ENCODE measurements at places on chromosomes 16 and 17.

DNA sequence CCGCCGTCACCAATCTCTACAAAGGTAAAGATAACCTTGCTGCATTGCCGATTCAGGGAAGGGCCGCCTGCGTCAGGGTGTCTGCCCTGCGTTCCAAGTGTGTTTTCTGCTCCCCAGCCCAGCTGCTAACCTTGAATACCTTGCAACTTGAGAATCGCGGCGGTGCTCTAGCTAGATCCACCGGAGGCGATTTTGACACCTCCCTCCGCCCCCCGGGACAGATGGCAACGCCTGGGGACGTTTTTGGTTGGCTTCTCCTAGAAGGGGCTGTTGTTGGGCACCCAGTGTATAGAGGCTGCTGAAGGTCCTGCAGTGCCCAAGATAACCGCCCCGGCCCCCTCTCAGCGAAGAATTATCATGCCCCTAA lies 1.5 kb downstream of the HAPSTR1 start:
- DNase-seq = peak; percentile 48

DNA sequence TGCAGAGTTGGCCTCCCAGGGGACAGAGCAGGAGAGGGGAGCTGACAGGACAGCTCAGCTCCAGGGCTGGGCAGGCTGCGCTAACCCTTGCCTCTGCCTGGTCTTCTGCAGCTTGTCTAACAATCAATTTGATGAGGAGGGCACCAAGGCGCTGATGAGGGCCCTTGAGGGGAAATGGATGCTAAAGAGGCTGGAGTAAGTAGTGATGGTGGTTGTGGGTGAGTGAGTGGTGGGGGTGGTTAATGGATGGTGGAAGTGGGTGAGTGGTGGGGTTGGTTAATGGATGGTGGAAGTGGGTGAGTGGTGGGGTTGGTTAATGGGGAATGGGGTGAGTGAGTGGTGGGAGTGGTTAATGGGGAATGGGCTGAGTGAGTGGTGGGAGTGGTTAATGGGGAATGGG lies 22.0 kb upstream of the CPNE2 start:
- DNase-seq = no peak

DNA sequence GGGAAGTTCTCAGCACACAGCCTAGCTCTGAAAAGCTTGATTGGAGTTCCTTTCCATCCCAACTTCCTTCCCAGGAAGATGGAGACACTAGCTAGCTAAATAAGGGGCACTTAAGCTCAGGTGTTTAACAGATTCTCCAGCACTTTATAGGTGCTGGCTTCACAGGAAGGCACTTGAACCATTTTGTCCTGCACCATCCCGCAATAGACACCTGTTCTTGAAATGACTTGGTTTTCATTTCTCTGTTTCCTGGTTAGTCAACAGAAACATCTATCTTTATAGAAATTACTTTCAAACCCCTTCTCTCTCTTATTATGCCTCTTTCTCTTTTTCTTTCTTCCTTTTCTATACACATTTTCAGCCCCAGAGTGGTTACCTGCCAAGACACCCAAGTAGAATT lies 409.9 kb upstream of the ZFHX3 start:
- DNase-seq = no peak

- DNase-seq = no peak
Observed at GRCh38 chr17:48630009-48630924, 4.1 kb upstream of the HOXB9 start.

- DNase-seq = no peak
Observed at GRCh38 chr17:48054238-48055185, 6.4 kb downstream of the NFE2L1 start.

DNA sequence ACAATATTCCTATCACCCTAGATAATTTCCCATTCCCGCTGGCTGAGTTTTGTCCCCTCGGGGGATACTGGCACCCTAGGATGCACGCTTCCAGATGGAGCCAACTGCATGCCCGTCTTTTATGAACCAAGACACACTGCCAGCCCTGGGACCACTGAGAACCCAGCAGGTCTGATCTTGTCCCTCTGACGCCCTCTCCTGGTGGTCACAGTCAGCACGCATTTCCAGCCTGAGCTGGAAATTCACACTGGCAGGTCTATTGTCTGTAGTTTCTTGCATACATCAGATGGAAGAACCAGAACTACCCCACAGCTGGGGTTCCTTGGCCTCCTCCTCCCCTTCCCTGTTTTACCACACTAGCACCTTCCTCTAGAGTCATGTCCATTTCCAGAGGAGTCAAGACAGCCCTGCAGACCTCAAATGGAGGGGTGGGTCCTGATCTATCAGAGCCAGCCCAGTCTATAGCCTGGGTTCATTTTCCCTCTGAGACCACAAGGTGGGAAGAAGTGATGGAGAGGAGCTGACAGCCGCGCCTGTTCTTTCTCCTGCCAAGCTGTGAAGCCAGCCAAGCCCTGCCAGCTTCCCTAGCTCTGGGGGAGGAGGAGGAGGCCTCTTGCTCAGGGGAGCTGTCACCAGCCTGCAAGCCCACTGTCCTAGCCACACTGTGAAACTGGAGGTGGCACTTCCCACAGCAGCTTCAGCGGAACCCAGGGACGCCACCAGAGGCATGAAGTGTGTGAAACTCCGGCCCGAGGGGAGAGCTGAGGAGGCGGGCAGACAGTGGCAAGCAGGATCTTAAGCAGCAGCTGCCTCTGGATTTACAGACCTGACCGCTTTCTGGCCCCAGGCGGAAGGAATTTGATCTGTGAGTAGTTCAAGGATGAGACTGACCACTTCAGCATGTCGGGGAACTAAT lies 29.3 kb downstream of the MXRA7 start:
- peak; percentile 51 for DNase-seq

- peak; percentile 67 for DNase-seq
Observed at GRCh38 chr16:48687421-48688038, 77.5 kb upstream of the N4BP1 start.

GRCh38 chr17:12808723-12809122 lies 19.4 kb downstream of the ARHGAP44 start:
- no peak for DNase-seq

DNA sequence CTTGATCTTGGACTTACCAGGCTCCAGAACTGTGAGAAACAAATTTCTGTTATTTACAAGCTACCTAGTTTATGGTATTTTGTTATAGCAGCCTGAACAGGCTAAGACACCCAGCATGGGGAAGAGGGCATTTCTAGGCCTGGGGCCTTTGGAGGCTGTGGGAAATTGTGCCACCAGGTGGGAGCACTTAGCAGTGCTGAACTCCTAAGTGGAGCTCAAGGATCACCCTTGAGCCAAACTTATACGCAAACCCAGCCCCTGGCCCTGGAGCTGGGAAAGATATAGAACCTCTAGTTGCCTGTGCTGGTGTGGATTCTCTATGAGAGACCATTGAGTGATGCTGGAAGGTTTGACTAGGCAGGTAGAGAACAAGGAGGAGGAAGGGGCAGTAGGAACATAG lies 36.1 kb downstream of the MIS12 start:
- DNase-seq = no peak

DNA sequence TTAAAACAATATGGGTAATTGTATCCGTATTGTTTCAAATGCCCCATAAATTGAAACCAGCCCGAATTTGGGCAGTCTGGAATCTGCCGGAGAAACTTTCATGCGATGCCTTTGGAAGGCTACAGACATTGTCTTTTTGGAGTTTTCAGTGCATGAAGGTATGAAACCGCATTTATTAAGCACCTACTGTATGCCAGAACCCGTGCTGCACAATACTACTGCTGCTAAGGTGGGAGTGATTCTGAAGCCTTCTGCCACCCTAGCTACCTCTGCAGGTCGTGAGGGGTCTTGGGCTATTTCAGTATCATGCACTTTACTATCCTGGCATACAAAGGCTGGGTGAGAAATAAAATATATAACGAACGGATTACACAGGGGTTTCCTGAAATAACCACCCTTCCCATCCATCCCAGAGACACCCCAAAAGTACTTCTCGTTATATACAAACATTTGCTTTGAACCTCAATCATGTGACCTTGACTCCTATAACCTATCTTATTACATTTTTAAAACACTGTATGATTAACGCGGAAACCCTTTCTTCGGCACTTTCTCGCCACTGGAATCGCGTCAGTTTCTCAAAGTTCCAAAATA lies 1.0 kb upstream of the MSI2 start:
- DNase-seq = no peak

DNA sequence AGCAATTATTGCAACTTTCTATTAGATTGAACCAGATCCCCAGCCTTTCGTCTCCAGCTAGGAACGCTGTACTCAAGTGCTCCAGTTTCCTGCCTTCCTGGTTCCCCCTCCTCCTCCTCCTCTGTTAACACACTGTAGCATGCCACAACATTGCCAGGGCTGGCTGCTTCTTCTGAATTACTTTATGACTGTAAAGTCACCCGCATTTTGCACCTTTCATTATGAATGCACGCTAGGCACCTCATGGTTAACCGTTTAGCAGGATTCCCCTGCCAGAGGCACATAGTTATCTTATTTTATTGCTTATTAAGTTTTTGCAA lies 4.5 kb downstream of the ZNF423 start:
- DNase-seq = no peak

DNA sequence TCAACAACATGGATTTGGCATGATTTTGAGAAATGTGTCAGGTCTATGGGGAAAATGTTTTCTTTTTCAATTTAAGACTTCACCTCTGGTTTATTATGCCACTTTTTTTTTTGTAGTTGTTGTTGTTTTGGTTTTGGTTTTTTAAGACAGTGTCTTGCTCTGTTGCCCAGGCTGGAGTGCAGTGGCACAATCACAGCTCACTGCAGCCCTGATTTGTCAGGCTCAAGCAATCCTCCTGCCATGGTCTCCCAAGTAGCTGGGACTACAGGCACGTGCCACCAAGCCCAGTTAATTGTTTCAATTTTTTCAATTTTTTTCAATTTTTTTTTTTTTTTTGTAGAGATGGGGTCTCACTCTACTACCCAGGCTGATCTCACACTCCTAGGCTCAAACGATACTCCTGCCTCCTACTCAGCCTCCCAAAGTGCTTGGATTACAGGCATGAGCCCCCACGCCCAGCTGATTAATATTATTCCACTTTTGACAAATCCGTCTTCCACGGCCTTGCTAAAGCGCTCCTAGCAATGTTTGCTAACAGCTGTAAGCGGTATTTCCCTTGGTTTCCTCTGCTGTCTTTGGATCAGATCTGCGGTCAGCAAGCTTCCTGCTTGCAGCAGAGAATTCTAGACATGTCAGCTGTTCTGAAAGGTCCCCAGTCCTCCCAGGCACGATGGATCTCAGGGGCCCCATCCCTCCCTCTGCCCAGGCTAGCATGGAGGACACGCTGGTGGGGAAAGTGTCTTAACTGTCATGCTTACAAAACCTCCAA lies 7.0 kb upstream of the MILR1 start:
- DNase-seq = peak; percentile 64

- peak; percentile 45 for DNase-seq
Observed at GRCh38 chr16:29745121-29745852, 503 bp downstream of the C16orf54 start.

GRCh38 chr16:7315813-7316212 lies 16.8 kb upstream of the RBFOX1 start:
- no peak for DNase-seq

DNA sequence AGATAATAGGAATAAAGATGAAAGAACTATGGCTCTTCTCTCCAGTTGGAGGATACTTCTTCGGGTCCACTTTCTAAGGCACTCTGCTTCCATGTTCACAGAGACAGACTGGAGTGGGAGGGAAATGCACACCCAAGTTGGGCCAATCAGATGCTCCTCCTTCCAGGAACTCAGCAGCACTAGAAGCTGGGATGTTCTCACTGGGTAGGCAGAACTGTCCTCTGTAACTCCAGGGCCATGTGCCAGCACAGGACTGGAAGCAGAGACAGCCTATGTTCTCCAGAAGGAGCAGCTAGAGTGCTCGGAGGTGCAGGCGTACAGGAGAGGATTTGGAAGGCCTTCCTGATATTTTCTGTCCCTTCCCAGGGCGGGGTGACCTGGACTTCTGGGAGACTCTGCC lies 49.9 kb upstream of the SREBF1 start:
- DNase-seq = no peak

Data from MM.1S (cell line).